ENCODE measurements at places on chromosomes 16 and 17.
A peak's percentile ranks its signal among the peaks of the same experiment; 100 is the strongest.

- DNase-seq: no peak
Measured at GRCh38 chr16:88070989-88071625, 119.9 kb downstream of the BANP start.

DNA sequence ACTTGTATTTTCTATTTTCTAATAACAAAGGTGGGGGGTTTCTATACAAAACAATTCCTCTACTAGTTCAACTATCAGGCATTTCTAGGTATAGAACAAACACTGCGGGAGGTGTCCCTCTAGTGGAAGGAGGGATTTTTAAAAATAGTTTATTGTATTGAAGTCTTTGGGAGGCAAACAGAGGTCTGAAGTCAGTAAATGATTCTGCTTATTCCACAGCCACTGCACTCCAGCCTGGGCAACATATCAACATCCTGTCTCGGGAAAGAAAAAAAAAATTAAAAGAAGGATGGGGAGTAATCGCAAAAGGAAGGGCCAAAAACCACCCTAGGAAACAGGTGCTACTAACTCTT is 648 bp upstream of the ERCC4 start:
- peak; percentile 52 for DNase-seq

- no peak for DNase-seq
Measured at GRCh38 chr17:73064084-73064938, 28.2 kb downstream of the SLC39A11 start.

GRCh38 chr17:67637901-67638641 is 79.7 kb upstream of the NOL11 start:
- peak; percentile 99 for DNase-seq

DNA sequence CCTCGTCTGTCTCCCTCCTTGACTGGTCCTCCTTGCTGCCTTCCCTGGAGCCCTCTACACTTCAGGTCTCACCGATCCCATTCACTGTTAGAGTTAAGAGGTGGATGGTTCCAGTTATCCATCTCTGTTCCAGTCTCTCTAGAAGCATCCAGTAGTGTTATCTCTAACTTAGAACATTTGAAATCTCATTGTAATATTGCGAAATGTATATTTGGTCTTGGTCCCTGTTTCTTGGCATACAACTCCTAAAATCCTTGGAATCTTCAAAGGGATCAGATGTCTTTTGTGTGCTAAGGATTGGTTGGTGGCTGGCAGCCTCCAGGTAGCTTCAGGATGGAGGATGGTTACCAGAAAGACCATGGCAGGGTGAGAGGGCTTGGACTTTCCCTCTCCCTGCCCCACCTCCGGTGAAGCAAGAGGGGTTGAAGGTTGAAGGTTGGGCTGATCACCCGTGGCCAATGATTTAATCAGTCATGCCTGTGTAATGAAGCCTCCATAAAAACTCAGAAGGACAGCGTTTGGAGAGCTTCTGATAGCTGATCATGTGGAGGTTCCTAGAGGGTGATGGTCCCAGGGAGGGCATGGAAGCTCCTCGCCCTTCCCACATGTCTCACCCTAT is 59.1 kb downstream of the NTN1 start:
- no peak for DNase-seq

DNA sequence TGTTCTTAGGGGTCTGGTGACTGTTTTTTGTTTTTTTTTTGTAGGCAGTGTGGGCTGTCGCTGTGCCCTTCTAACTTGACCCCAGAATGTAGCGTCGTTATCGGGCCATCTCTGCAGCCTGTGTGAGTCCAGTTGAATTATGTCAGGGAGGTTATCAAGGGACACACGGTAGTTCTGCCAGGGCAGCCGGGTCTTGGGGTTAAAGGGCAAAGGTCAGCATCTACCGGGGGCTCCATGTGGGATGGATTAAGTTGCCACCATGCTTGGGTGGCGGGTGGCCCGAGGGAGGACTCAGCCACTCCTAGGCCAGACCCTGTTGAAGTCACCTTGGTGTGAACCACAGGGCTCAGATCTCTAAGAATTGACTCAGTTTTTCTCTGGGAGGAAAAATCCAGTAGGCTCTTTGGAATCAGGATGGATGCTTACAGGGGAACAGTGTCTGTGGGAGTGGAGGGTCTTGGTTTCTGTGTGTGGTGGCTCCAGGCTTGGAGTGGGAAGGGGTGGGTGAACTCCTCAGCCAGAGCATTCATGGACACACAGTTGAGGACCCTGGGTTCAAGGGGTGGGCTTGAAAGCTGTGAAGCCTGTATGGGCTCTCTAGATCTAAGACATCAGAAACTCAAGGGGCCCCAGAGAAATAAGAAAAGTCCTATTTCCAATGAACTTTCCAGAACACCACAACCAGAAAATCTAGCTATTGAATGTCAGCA is 191.7 kb downstream of the IRF8 start:
- DNase-seq: no peak

GRCh38 chr17:29837531-29837930 is 92.5 kb downstream of the SSH2 start:
- DNase-seq: no peak

DNA sequence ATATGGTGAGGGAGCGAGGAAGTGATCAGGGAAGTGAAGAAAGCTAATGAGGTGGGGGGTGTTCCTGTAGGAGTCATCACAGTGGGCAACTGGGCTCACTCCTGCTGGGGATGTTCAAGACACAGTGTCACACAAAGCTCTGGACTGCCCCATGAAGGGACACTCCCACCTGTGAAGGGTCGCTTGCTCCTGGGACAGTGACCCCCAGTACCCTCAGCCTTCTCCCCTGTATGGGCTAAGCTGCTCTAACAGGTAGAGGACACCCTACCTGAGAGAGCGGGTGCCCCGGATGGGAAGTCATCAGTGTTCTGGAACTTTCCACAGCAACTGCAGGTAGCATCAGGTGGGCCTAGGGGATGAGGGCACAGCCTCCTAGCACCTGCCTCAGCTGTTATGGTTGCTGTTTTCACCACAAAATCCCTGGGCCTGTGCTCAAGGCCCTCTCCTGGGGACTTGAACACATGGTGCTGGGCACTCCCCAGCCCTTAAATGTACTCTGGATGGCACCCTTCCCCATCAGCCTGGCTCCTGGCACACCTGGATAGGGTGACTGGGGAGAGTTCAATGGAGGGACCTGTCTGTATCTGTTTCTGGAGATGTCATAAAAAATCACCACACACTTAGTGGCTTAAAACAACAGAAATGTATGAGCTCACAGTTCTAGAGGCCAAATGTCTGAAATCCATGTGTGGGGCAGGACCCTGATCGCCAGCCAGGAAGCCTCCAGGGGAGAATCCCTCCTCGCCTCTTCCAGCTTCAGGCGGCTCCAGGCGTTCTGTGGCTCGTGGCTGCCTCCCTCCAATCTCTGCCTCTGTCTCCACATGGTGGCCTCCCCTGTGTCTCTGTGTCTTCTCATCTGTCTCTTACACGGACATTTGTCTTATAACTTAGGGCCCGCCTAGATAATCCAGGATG is 104.0 kb upstream of the CDH5 start:
- no peak for DNase-seq

GRCh38 chr16:87956365-87957231 is 5.4 kb downstream of the BANP start:
- peak; percentile 71 for DNase-seq

- peak; percentile 49 for DNase-seq
Measured at GRCh38 chr17:7440113-7440833, 961 bp downstream of the FGF11 start.

DNA sequence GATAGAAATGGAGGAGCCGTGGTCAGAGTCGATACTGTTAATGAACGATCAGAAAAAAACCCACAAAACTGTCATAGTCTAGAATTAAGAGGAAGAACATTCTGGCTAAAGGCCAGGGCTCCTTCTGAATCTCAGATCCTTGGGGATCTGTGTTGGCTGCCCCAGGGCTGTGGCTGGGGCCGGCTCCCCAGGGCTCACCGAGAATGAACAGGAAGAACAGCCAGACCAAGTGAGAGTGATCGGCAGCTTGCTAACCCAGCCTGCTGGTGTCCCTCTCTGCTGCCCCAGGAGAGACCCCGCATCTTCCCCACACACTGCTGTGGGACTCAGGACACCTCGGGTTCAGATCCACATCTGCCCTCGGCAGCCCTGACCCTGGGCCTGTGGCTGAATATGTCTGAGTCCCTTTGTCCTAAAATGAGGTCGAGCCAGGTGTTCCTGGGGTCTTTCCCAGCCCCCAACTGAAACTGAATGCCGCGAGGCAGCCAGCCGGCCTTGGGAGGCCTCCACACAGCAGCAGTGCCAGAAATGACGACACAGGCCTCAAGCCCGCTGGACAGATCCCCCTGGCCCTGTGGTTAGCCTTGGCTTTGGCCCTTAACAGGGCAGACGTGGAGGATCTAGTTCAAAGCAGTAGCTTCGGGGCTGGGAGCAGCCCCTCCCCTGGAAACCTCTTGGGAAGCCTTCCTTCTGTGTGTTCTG is 23.9 kb upstream of the CLEC18A start:
- DNase-seq: no peak

- DNase-seq: no peak
Measured at GRCh38 chr16:82750068-82750467, 123.3 kb downstream of the CDH13 start.

- DNase-seq: no peak
Measured at GRCh38 chr17:7825206-7825990, 8.6 kb upstream of the KDM6B start.

- DNase-seq: no peak
Measured at GRCh38 chr16:85527767-85528297, 85.3 kb upstream of the GSE1 start.

DNA sequence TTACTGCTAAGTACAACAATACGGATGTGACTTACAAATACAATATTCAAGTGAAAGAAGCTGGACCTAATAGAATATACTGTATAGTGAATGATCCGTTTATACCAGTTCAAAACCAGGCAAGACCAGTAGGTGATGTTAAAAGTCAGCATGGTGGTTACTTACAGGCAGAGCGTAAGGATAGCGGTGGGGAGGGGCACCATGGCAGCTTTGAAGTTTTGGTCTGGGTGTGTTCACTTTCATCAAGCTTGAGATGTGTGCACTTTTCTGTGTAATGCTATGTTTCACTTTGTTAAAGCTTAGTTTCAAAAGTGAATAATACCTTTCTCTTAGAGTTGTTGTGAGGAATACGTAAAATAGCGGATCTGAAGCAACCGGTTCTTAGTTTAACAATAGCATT is 16.5 kb upstream of the SLC35G3 start:
- no peak for DNase-seq

GRCh38 chr17:6701719-6702118 is 11.4 kb downstream of the SLC13A5 start:
- peak; percentile 43 for DNase-seq

- no peak for DNase-seq
Measured at GRCh38 chr16:51151961-51152663, 1.0 kb upstream of the SALL1 start.

DNA sequence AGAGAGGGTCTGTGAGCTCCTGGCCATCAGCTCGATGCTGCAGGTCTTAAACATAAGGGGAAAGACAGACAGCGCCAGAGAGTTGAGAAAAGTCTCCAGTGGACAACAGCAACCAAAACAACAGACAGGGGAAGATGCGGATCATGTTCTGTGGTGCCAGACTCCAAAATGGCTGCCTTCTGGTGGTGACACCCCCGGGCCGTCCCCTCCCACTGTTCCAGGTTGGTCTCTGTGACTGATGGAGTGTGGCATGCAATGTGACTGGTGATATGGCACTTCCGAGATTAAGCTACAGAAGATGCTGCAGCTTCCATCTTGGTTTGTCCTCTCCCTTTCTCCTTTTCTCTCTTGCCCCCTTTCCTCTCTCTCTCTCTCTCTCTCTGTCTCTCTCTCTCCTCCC is 40.4 kb upstream of the RBFOX3 start:
- DNase-seq: no peak

GRCh38 chr17:20300436-20300934 is 166.9 kb downstream of the LGALS9B start:
- peak; percentile 15 for DNase-seq

- DNase-seq: no peak
Measured at GRCh38 chr17:36675786-36676185, 74.4 kb downstream of the MRM1 start.

GRCh38 chr16:89860747-89861304 is 12.6 kb upstream of the TCF25 start:
- DNase-seq: peak; percentile 53

GRCh38 chr16:86576591-86577313 is 1.6 kb upstream of the FOXL1 start:
- peak; percentile 36 for DNase-seq

GRCh38 chr16:88438084-88438870 is 14.8 kb upstream of the ZFPM1 start:
- DNase-seq: no peak

GRCh38 chr17:65956814-65957213 is 235.1 kb downstream of the CEP112 start:
- peak; percentile 75 for DNase-seq

DNA sequence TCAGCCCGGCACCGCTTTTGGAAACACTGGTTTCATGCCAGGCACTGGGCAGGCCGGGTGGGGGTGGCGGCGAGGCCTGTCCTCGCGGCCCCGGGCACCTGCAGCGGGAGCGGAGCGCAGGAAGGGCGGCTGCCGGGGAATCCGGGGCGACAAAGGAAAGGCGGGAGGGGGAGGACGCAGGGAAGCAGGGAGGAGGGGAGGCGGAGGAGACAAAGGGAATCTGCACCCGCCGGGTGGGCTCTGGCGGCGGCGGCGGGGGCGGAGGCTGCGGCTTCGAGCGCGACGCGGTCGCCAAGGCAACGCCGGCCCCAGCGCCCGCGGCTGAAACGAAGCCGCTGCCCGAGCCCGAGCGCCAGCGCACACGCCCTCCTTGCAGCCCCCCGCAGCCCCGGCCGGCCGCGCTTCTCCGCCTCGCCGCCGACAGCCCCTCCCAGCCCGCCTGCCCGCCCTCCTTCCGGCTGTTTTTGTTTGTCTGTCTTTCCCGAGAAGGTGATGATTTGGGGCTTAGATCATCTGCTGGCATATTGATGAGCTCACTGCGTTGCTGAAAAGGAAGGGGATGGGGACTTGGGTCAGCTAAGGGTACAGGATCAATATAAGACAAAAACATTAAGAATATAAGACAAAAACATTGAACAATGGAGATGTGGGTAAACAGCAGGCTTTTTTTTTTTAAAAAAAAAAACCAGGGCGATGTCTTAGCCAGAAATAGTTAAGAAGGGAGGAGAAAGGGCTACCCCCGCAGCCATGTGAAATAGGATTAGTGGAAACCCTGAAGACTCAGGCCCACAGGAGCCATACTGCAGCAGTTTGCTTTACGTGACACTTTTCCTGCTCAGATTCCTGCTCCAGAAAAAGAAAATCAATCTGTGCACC is 32.7 kb downstream of the CDK5R1 start:
- DNase-seq: peak; percentile 72

DNA sequence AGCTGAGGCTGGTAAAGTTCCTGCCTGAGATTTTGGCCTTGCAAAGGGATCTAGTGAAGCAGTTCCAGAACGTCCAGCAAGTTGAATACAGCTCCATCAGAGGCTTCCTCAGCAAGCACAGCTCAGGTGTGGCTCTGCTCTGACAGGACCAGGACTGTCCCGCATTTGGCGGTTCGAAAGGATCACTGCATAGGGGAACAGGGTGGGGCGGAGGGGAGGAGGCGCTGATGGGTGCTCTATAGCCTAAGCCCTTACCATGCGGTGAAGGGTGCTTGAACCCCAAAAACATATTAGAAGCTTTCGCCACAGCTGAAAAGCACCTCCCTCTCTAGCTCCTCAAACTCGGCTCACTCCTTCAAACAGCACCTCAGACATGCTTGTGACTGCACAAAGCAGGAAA is 29.9 kb upstream of the ENDOV start:
- DNase-seq: no peak
